ENCODE measurements at places on chromosomes 5 and 9.

GRCh38 chr9:32931129-32931528 lies 70.3 kb downstream of the APTX start:
- no peak for DNase-seq

GRCh38 chr5:75672616-75673015 lies 44.6 kb downstream of the POC5 start:
- no peak for DNase-seq

DNA sequence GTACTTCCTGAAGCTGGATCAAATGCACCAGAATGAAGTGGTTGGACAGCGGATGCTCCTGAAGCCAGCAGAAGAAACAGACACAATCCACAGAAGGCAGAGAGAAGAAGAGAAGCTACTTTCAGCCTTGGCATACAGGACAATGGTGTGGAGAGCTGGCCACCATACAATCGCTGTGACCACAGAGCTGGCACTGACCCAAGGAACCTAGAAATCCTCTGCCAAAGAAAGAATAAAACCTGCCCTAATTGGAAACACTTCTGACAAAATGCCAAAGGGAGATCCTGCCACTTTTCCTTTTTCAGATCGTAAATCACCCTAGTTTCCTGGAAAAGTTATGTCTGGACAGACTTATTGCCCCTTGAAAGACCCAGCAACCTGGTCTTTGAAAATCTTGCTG lies 77.8 kb downstream of the BAAT start:
- no peak for DNase-seq

DNA sequence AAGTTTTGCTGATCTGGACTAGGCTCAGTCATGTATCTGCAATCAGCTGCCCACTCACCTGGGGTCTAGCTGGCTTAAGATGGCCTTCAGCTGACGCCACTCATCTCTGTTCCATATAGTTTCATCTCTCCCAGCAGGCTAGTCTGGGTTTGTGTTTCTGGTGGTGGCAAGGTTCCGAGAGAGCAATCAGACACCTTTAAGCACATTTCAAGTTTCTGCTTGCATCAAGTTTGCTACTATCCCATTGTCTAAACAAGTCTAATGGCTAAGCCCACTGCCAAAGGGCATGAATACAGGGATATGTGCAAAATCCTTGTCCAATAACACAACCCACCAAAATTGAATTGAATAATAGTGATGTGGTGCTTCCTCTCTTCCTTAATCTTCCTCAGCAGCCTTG lies 251.7 kb downstream of the PIK3R1 start:
- DNase-seq = no peak

- no peak for DNase-seq
Measured at GRCh38 chr5:168879929-168880328, 300.8 kb upstream of the PANK3 start.

- DNase-seq = no peak
Measured at GRCh38 chr9:36173861-36174260, 4.7 kb downstream of the CCIN start.

- DNase-seq = no peak
Measured at GRCh38 chr9:20302197-20302596, 320.1 kb downstream of the MLLT3 start.

DNA sequence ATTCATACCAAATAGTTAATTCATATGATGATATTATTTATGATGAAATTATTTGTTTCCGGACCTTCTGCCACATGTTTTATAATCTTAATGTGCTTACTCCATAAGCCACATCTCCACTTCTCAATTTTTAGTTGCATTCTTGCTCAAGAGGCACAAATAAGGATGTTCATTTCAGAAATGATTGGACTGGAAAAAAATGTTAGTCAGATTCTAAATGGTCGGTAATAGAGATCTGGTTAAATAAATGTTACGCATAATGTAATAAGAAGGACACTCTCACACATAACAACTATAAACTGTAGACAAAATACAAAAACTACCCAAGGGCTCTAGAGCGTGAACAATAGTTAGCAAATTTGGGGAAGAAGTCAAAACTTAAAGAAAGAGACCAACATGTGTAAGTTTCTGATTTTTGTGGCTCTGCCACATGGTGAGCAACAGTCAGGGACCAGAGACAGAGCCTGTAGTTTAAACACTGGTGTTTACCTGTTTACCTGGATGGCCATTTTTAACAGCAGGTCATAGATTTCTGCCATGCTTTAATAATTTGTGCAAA lies 554.3 kb upstream of the CLINT1 start:
- no peak for DNase-seq

DNA sequence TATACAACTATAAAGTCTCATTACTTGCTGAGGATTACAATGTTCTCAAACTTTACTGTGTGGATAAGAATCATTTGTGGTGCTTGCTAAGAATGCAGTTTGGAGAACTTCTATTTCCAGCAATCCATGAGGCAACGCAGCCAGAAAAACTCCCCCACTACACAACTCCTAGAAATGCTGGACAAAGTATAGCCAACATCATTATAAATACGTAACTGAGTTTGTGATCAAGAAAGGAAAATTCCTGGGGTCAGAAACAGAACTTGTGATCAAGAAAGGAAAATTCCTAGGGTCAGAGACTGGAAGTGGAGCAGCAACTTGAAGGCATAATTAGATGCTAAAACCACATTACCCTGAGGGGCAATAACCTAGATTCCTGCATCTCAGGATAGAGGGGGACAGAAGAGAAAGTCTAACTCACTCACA lies 81.1 kb downstream of the MAT2B start:
- DNase-seq = no peak

DNA sequence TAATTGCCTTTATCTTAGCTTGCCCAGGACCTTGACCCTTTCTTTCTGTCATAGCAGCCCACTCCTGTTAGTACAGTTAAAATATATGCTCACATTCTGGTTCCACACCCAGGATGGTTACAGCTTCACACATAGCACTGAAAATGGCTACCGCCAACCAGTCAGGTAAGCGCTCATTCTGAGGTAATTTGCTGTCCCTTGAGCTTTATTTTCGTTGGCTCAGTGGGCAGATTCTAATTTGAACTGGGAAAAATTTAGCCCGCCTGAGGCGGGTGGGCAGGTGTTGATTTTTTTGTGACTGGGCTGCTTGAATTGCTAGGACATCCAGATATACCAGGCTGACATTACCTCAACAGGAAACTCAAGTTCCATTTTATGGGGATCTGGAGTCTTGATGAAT lies 137.5 kb downstream of the KCTD16 start:
- DNase-seq = no peak

GRCh38 chr9:135908093-135908753 lies 877 bp upstream of the CAMSAP1 start:
- DNase-seq = no peak

DNA sequence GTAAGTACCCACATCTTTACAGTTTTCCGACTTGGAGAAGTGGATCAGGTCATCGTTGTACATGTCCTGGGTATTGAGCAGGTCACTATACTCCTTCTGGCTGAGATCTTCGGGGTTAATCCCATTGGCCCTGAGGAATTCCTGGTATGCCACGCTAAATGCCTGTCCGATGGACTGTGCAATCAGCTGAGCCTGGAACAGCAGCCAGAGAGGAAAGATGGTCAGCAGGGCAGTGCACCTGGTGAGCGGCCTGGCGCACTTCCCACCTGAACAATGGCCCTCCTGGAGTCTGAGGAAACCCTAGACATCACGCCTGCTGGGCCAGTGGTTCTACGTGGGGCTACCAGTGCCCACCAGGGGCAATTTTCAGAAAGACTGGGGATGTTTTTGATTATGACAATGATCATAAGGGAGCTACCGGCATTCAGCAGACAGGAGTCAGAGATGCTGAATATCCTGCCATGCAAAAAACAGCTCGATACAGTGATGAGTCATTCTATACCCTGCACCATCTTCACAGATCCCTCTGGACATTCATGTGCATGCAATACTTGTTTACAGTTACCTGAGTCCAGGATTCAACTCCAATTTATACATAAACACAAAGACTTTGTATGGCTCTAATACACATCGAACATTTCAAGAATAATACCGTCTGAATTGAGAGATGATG lies 127.2 kb downstream of the ENTREP1 start:
- DNase-seq = no peak

DNA sequence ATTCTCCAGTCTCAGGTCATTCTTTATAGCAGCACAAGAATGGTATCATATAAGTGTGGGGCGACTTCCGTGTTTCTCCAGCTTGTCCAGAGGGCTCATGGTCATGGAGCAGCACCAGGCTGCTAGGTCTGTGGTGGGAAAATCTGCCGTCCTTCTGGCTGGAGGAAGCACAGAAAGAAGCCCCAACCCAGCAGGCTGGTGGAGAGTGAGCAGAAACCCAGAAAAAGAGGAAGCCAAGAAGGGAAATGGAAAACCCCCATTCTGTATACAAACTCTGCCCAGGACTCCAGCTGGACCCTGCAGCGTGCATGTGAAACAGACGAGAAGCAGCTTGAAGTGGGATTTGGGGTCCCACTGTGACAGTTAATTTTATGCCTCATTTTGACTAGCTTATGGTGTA lies 34.3 kb upstream of the OLFM1 start:
- DNase-seq = no peak

DNA sequence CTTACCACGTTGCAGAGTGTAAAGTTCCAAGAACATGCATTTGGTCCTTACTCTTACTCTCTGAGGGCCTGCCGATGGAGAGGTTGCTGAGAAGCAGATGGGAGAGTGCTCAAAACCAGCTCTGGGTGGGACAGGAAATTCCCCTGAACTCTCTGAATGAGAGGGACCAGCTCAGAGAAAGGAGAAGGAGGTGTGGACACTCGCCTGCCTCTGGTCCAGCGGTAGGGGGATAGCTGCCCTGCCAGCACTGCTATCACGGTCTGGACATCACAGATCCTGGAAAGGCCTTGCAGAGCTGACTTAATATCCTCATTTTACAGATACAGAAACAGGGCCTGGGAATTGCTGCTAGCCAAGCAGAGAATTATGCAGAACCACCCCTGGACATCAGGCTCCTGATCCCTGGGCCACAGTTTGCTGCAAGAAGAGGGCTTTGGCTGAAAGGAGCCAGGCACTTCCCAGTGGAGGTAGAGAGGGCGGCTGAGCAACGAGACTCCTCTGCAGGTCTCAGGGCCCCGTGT lies 4.9 kb downstream of the TRAF1 start:
- DNase-seq = no peak

- no peak for DNase-seq
Measured at GRCh38 chr9:124399323-124399967, 15.8 kb downstream of the PSMB7 start.

DNA sequence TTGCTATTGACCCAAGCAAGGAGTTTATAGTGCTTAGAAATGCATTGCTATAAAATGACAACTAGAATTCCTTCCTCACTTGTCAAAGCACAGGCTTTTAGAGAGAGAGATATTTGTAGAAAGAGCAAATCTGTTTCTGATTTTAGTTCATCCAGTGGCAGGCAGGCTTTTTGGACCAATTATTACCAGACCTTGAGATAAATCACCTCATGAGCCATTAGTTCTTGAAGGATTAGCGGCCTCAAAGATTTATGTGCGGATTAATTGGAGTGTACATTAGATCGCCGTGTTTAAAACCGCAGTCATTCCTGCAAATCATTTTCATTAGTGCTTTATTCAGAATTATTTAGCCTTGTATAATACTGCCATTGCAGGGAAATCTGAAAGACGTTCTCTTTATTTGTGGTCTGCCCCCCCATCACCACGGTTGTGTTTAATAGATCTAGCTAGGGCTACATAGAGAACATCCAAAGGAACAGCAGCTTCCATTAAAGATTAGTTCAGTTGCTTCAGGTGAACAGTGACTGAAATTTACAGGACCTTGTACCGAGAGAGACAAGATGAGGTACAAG lies 28.8 kb upstream of the TJP2 start:
- DNase-seq = no peak
